CD8-positive, alpha-beta memory T cell (primary cell): ENCODE measurements at places on chromosomes 4 and X.
A peak's percentile ranks its signal among the peaks of the same experiment; 100 is the strongest.

DNA sequence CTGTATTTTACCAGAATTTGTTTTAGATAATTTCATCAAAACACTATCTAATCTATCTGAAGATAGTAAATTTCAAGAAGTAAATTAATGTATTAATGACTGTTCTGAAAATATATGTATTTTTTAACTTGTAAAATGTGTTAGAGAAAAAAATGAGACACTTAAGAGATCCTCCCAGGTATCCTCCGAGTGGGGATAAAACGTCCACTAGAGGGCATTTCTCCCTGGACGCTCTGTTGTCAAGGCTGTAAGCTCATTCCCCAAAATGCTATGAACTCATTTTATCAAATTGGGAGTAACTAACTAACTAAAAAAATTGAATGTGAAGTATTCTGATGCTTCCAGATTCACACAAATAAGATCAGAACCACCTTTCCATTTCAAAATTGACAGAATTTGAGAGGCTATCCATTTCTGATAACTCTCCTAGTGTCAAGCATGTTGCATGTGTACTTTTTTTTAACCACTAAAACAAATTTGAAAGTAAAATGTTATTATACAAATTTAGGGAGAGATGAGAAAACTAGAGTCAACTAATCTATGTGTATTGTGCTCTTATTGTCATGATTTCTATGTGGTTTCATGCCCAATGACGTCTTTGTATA, 337.3 kb upstream of the HS3ST1 start:
- DNase-seq = no peak

DNA sequence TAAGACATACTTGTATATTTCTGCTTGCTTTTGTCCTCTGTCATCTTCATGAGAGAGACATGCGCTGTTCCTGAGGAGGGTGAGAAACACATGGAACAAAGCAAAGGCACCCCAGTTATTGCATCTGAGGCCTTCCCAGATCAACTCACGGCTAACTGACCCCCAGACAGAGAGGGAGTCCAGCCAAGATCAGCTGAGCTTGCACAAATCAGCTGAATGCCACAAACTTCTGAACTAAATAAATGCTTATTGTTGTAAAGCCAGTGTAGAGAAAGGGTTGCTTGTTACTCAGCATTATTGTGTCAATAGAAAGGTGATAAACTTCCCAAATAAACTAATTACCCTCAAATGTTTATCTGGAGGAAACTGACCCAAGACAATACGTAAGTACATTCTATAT, 163.8 kb downstream of the BTC start:
- DNase-seq = no peak

- no peak for DNase-seq
Observed at GRCh38 chr4:148061795-148062194, 329.9 kb downstream of the ARHGAP10 start.

- no peak for DNase-seq
Observed at GRCh38 chr4:27973056-27973455, 1112.4 kb downstream of the STIM2 start.

DNA sequence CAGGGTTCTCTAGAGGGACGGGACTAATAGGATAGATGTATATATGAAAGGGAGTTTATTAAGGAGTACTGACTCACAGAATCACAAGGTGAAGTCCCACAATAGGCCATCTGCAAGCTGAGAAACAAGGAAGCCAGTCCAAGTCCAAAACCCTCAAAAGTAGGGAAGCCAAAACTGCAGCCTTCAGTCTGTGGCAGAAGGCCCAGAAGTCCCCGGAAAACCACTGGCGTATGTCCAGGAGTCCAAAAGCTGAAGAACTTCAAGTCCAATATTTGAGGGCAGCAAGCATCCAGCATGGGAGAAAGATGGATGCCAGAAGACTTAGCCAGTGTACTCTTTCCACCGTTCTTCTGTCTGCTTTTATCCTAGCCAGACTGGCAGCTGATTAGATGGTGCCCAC, 227.2 kb downstream of the KCTD8 start:
- no peak for DNase-seq

GRCh38 chr4:54092405-54093323, 7.3 kb upstream of the GSX2 start:
- DNase-seq = no peak

DNA sequence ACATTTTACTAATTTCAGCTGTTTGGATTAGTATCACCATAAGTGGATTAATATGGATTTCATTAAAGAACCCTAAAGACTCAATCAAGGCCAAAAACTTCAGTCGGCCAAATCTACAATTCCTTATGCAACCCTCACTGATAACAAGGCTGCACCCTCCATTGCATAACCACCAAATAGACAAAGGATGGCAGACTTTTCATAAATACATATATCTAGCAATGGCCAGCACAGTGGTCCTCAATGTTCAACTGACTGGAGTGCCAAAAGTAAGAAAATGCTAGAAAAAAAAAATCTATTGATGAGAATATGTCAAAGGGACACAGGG, 46.6 kb downstream of the MID1IP1 start:
- no peak for DNase-seq

GRCh38 chr4:15953625-15954024, 9.3 kb downstream of the FGFBP2 start:
- DNase-seq = no peak

- no peak for DNase-seq
Observed at GRCh38 chr4:73499996-73500765, 18.6 kb downstream of the AFM start.

GRCh38 chrX:68748030-68748429, 80.8 kb upstream of the EFNB1 start:
- DNase-seq = no peak

- no peak for DNase-seq
Observed at GRCh38 chr4:26573389-26573794, 10.5 kb upstream of the TBC1D19 start.

GRCh38 chrX:148298737-148299136, 201.7 kb upstream of the AFF2 start:
- DNase-seq = no peak

DNA sequence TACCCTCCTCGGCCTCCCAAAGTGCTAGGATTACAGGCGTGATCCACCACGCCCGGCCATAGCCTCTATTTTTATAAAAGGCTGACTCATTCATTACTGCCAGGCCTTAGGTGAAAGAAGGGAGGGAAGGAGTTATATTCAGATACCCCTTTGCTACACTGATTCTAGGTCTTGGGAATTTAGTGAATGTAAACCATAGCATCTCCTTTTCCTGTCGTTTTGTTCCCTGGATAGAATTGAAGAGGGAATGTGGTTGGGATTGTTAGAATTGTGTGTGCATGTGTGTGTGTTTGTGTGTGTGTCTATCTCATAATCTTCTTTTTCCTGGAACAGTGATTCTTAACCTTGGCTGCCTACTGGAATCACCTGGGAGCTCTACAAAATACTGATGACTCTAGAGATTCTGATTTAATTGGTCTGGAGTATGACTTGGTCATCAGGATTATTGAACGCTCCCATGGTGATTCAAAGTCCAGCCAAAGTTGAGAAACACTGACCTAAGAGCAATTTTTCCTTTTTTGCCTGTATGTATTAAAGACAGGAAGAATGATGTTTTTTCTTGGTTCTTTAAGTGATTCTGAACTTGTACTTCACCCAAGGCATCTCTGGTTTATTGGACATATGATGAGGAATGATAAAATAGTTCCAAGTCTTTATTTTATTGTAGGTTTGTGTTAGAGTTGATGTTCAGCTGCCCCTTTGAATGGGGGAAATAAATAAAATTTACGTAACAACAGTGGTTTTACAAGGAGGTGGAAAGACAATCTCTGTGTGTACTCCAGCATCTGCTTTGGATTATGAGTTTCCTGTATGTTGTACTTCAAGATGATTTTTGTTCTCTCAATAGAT, 37.0 kb downstream of the NAP1L5 start:
- DNase-seq = no peak

DNA sequence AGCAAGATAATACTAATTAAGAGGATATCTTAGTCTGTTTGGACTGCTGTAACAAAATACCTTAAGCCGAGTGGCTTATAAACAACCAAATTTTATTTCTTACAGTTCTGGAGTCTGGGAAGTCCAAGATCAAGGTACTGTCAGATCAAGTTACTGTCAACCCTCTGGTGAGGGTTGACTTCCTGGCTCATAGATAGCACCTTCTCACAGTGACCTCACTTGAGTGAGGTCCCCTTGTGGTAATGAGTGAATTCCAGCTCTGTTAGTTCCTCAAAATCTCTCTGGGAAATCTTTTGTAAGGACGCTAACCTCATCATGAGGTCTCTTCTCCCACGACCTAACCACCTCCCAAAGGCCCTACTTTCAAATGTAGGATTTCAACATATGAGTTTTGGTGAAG, 36.9 kb upstream of the ADGRA3 start:
- DNase-seq = no peak

DNA sequence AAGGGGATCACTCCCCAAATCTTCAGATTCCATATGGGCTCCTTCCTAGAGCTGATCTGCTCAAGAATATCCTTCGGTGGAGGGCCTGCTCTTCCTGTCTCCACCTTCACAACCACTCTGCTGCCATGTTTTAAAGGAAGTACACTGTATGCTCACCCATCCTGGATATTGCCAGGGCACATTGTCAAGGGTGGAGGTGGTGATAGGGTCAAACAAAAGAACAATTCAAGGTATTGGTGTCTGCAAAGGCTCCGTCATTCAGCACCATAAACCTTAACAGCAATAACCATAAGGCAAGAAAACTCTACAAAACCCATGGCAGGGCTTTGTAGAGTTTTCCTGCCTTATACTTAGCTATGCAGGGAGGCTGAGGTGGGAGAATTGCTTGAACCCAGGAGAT, 18.9 kb downstream of the NAAA start:
- no peak for DNase-seq

DNA sequence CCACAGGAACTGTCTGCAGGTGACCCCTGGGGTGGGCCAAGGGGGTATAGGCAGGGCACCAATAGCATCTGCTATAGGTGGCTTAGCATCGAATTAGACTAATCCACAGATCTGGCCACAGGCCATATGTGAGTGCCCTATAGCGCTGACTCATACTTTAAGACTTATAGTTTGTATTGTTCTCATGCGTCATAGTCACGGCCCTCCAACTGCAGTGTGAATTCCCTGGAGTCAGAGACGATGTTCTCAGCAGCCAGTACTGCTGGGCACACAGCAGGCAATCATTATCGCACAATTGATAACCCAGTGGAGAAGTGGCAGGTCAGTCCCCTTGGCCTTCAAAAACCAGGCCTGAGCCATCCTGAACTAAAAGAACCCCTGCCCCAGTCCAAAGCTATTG, 58.1 kb downstream of the ADGRG2 start:
- DNase-seq = no peak

GRCh38 chrX:14729058-14729457, 143.8 kb downstream of the FANCB start:
- no peak for DNase-seq

- no peak for DNase-seq
Observed at GRCh38 chr4:159425737-159426305, 322.9 kb downstream of the RAPGEF2 start.

DNA sequence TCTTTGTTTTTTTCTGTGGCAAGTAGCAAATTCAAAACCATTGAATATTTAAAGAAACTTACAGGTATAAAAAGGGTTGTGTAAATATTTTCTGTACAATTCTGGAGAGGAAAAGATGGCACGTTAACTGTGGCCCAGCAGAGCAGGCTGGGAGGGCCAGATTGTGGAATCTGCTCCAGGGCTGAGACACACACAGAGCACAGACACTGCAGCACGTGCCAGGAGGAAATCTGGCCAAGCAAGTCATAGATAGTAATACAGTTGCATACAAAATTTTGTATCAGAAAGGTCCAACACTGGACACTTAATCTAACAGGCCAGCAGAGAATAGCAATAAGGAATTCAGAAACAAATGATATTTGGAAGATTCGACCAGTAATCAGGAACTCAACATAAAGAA, 763.7 kb downstream of the PDHA2 start:
- DNase-seq = no peak

- no peak for DNase-seq
Observed at GRCh38 chrX:41142130-41142910, 57.1 kb downstream of the USP9X start.

GRCh38 chr4:18394656-18395055, 373.1 kb upstream of the LCORL start:
- DNase-seq = no peak

GRCh38 chrX:100864657-100865391, 9.3 kb downstream of the NOX1 start:
- no peak for DNase-seq

DNA sequence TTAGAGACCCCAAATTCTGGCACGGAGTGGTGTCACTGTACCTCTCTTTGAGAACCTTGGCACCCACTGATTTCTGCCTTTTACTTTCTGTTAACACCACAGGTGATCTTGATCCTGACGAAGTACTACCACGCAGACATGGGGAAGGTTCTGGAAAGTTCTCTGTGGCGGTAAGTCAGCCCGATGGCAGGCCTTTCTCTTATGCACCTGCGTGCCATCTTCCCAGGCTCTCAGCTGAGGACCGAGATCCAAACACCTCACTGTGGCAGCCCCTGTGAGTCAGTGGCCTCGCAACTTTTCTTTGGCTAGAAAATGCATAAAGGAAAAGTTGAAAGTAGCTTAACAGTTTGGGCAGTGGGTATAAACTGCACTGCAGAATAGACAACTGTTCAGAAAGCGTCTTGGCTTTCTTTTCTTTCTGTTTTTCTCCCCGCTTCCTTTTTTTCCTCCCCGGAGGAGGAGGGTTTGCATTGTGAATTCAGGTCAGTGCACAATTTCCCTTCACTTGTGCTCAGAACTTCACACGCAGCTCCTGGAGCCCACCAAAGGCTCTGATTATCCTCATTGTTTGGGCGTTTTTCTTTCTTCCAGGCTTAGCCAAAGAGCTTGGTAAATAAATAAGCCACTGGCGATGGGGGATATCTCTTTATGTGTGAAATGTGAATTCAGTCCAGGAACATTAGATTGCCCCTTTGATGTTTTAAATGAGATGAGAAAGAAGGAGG, 38.4 kb downstream of the PSAPL1 start:
- DNase-seq = no peak

- DNase-seq = no peak
Observed at GRCh38 chr4:7795983-7796382, 143.7 kb downstream of the AFAP1 start.

GRCh38 chrX:99172958-99173357, 1237.1 kb downstream of the PCDH19 start:
- DNase-seq = no peak

- DNase-seq = no peak
Observed at GRCh38 chrX:150088766-150089518, 150.7 kb upstream of the EOLA2 start.

GRCh38 chrX:43949669-43950068, 23.5 kb downstream of the NDP start:
- peak; percentile 10 for DNase-seq

GRCh38 chr4:62881901-62882300, 1527.3 kb downstream of the TECRL start:
- DNase-seq = no peak

GRCh38 chrX:24466025-24466424, 939 bp downstream of the PDK3 start:
- DNase-seq = no peak

GRCh38 chr4:8939840-8940742, 68.5 kb upstream of the HMX1 start:
- DNase-seq = no peak

DNA sequence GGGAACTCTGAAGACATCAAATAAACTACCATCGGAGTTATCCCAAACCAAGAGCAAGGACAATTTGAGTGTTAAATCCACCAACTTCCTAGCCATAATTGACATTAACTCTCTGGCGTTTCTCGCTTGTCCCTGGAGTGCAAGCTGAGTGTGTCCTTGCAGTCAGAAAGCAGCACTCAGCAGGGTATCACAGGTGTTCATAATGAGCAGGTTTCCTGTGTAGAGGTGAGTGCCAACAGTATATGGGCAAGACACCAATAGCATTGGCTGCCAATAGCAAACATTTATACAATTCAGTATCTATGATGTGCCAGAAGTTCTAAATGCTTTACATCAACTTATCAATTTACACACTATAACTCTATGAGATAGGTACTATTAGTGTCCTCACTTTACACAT, 11.2 kb downstream of the BLTP1 start:
- DNase-seq = no peak
